ENCODE measurements at places on chromosomes 1 and 21. TPM values are rescaled to one million over a fixed set of nuclear protein-coding genes. Genes with fewer than 3 reads are reported as not detected.

- no peak for DNase-seq
Observed at GRCh38 chr1:3032371-3033039, 11.2 kb downstream of the ACTRT2 start.

DNA sequence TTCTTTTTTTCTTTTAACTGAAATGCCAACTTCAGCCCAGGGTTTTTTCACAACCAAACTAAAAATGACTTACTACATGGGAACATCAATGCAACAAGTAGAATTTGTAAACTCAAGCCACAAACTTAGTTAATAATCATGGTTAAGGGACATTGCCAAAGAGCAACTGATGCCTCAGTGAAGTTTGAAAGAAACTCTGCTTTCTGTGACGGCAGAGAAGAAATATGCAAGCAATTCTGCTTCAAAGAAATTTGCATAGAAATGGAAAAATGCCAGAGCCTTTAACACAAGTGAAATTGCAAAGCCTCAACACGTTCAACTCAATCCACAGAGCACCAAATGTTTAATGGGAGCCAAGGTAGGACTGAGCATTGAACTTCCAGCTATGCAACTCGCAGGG, 5.0 kb upstream of the CHD5 start:
- DNase-seq, result peak; percentile 86

DNA sequence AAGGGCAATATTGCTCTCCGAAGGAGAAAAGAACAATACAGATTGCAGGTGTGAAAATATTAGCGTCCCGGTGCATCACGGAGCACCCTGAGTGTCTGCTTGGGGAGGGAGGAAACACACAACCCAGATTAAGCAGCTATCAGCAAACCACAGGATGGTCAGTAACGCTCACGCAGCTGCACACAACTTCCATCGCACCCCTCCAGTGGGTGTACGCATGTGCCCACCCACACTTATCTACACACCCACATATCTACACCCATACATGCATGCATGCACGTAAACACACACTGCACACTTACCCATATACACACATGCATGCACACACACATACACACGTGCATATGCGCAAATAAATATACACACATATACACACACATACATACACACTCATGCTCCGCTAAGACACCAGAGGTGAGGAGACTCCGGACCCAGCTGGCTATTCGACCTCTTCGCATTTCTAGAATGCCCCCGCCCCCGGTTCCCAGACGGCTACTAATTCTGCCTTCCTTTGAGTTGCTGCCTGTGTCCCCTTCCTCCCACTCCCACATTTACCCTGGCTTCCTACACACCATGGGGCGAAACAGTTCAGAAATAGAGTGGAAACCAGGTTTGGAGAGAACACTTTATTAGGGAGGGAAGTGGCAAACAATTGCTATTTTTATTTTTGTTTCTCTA, 26.2 kb downstream of the ITPKB start:
- DNase-seq, result no peak

DNA sequence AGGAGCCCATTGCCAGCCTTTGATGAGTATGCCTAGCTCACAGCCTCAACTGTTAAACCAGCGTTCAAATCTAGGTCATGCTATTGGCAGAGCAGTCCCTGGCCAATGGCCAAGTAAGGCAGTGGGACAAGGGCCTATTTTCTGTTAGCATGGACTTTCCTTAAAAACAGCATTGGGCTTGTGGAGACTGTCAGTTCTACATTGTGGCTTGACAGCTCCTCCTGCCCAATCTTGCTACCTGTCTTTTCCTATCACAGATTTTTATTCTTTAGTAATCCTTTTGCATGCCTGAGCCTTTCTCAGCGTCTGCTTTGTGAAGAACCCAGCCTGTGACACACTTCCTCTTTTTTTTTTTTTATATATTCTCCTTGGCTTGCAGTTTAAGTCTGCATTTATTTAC, 56.4 kb downstream of the DIP2A start:
- peak; percentile 35 for DNase-seq

DNA sequence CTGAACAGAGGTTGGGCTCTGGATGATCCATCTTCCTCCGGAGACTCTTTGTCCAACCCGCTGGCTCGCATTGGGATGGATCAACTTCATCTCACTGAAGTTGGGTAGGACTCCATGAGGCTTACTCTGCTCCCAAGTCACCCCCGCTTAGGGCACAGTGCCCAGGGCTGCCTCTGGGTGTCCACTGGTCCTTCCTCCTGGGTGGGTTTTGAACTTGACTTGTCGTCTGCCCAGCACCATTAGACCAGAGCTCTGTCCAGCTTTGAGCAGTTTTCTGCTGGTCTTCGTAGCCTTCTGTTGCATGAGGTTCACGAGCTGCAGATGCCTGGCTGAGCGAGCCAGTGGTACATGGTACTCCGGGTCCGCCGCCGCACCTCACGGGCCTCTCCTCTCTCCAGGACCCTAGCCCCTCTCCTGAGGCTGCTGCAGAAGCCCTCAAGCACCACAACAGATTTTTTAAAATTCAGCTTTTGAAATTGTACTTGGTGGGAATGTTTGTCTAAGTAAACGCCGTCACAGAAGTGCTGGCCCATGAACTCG, 33.8 kb upstream of the COL6A1 start:
- no peak for DNase-seq

GRCh38 chr1:172380441-172381244, 39.8 kb upstream of the C1orf105 start:
- peak; percentile 41 for DNase-seq

- no peak for DNase-seq
Observed at GRCh38 chr1:185495898-185496297, 178.9 kb upstream of the IVNS1ABP start.

SLC35F3 gene
- total RNA-seq, result not detected

GRCh38 chr1:109773203-109773899, 9.6 kb upstream of the EPS8L3 start:
- DNase-seq, result peak; percentile 76

NUDT4B gene
- total RNA-seq, result 7.1 TPM

DNA sequence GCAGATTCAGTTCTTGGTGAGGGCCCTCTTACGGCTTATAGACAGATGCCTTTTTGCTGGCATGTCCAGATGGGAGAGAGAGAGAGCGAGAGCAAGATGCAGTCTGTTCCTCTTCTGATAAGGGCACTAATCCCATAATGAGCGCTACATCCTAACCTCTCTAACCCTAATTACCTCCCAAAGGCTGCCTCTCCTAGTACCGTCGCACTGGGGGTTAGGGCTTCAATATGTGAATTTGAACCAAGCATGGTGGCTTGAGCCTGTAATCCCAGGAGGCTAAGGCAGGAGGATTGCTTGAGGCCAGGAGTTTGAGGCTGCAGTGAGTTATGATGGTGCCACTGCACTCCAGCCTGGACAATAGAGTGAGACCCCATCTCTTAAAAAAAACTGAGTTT, 10.5 kb upstream of the SDE2 start:
- no peak for DNase-seq

DNA sequence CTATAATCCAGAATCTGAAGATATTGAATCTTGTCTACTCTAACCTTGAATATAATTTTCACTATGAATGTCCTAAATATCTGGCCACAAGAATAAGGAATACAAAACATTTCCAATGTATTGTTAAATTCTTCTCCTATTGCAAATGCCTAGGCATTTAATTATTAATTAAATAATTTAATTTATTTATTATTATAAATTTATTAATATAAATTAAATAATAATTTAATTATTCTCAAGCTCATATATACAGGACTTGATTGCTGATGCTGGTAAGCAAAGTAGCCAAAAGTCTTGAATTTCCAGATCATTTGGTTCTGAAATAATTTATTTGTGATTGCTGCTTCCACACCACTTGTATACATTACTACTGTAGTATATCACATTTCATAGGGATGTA, 71.1 kb downstream of the SAMSN1 start:
- no peak for DNase-seq

C1orf115 gene
- 3.3 TPM for total RNA-seq

CD247 gene
- total RNA-seq, result not detected

DNA sequence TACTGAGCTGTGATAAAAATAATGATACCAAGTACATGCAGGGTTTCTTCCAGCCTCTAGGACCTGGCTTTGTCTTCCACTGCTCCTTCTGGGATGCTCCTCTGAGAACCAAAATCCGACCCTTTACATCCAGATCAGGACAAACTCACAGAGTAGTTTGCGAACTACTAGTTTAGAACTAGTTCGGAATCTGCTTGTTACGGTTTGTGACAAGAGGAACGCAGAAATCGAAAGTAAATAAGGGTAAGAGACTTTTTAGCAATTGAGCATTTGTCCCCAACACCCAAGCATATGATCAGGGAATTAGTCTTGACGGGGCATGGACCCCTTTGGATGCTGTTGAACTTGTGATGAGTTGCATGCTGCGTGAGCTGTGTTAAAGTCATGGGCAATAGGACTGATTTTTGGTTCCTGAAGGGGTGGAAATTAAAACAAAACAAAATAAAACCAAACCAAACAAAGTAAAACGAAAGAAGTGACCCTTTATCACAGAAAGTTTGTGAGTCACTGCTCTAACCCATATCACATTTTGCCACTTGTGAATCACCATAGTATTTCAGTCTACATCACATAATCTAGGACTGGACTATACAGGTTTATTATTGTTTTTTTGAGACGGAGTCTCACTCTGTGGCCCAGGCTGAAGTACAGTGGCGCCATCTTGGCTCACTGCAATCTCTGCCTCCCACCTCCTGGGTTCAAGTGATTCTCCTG, 35.7 kb upstream of the ERRFI1 start:
- peak; percentile 49 for DNase-seq

DNA sequence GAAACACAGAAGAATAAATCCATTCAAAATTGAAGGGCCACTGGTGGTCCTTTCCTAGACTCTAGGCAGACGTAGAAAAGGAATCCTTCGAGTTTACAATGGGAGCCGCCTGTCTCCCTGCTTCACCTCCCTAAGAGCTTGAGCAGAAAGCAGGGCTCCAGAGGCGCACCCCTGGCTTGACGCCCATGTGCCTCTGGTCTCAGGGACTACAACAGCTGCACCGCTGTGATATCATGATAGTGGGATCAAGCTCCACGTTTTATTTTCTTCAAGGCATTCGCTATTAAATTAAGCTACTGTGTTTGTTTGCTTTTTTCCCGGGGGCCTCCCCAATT, 403 bp upstream of the C1orf122 start:
- no peak for DNase-seq

LRRC71 gene
- not detected for total RNA-seq

TMEM54 gene
- total RNA-seq, result 69.9 TPM

- DNase-seq, result peak; percentile 78
Observed at GRCh38 chr1:56516539-56517252, 62.7 kb downstream of the PLPP3 start.

- peak; percentile 76 for DNase-seq
Observed at GRCh38 chr1:117501281-117501680, 104.6 kb upstream of the TENT5C start.

GRCh38 chr1:203682473-203683383, 56.1 kb downstream of the ATP2B4 start:
- no peak for DNase-seq

DOP1B gene
- total RNA-seq, result 18.3 TPM

- DNase-seq, result no peak
Observed at GRCh38 chr1:20723537-20724363, 5.9 kb upstream of the KIF17 start.

- DNase-seq, result no peak
Observed at GRCh38 chr1:19878637-19878985, 3.6 kb upstream of the OTUD3 start.

CD53 gene
- total RNA-seq, result not detected

C1orf141 gene
- not detected for total RNA-seq

GRCh38 chr1:26839339-26839722, 12.8 kb downstream of the ZDHHC18 start:
- DNase-seq, result no peak

GRCh38 chr1:147225193-147225730, at the start of gene FMO5:
FMO5 (minus strand) TSS chr1:147225339; CDS start chr1:147225029, 310 bp downstream.
- peak; percentile 62 for DNase-seq

- DNase-seq, result no peak
Observed at GRCh38 chr1:114008993-114009392, 29.7 kb downstream of the OLFML3 start.

DNA sequence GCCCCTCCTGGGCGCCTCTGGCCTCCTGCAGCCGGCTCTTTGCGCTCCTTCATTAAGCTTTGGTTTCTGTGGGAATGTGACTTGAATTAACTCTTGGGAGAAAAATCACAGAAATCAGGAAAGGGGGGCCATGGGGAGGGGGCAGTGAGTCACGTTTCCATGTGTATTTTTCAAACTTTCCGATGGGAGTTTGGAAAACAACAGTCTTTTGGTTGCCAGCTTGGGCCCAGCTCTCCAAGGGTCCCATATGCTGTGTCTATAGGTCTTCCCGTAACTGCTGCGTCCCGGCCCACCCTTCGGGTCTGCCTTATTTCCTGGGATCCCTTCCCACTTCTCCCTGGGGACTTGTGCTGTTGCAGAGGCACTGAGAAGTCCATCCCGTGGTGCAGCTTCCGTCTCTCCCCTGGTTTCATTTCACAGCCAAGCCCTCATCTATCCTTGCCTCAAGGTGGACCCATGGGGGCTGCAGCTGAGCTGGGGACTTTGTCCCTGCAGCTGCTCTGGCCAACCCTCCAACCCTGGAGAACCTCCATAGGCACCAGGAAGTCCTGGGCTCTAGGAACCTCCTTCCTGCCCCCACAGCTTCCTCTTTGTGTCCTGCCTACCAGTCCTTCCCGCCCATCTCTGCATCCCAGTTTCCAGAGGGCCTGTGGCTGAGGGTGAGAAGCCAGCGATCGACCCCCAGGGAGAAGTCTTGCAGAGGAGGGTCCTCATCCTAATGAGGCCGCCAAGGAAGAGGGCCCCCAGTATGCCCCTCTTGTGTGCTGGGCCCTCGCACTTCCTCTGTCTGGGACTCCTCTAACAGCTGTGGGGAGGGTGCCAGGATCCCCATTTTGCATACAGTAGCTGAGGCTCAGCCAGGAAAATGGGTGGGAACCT, 11.6 kb upstream of the LMNA start:
- peak; percentile 70 for DNase-seq

CRYBG2 gene
- total RNA-seq, result not detected

MEX3A gene
- 1.7 TPM for total RNA-seq

LCE1F gene
- total RNA-seq, result not detected

TAL1 gene
- total RNA-seq, result under 0.01 TPM

DNA sequence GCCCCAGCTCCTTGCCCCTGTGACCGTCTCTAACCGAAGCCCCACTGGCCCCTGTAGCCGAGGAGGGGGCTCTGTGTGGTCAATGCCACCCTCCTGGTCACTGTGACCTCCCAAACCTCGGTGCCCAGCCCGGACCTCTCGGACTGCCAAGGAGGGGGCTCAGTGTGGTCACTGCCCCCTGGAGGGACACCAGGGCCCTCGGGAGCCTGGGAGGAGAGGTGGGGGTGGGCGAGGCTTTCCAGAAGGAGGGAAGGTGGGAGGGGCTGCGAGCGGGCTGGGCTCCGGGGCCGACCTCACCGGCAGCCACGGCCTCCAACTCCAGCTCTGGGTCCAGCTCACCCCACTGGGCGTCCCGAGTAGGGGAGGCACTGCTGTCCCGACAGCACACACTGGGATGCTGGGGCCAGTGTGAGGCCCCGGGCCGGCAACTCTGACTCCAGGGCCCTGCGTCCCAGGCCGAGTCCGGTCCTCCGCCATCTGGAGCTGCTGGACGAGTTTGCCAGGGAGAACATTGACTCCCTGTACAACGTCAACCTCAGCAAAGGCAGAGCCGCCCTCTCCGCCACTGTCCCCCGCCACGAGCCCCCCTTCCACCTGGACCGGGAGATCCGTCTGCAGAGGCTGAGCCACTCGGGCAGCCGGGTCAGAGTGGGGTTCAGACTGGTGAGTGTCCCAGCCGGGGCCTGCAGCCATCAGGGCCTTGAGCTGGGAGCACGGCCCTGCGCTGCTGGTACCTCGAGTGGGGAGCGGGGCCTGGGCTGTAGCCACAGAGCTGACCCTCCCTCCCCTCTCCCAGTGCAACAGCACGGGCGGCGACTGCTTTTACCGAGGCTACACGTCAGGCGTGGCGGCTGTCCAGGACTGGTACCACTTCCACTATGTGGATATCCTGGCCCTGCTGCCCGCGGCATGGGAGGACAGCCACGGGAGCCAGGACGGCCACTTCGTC, 6.4 kb downstream of the SCNN1D start:
- no peak for DNase-seq

Data from fibroblast of lung (primary cell).